ENCODE measurements at places on chromosomes 7 and 10.

- DNase-seq: no peak
These were observed 25.8 kb downstream of the TMEM254 start for GRCh38 chr10:80104066-80104926.

GRCh38 chr10:18786478-18786877 is 127.2 kb downstream of the ARL5B start:
- no peak for DNase-seq

- no peak for DNase-seq
These were observed 67.7 kb downstream of the TRIM24 start for GRCh38 chr7:138527746-138528223.

DNA sequence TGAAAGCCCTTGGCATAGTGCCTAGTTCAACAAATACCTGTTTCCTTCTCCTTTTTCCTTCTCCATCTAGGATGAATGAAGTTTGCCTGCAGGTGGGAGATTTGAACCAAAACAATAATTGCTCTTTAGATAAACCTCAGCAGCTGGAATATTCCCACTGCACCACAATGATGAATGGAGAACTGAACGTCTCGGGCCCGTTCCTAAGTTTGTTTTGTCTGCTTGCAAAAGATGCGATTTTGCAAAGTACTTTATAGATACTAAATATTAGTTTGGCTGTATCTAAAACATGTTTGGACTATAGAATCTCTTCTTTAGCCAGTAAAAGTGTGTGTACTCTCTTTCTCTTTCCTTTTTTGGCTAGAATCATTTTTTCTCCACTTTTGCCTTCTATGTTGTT is 75.8 kb upstream of the BMPER start:
- DNase-seq: no peak

DNA sequence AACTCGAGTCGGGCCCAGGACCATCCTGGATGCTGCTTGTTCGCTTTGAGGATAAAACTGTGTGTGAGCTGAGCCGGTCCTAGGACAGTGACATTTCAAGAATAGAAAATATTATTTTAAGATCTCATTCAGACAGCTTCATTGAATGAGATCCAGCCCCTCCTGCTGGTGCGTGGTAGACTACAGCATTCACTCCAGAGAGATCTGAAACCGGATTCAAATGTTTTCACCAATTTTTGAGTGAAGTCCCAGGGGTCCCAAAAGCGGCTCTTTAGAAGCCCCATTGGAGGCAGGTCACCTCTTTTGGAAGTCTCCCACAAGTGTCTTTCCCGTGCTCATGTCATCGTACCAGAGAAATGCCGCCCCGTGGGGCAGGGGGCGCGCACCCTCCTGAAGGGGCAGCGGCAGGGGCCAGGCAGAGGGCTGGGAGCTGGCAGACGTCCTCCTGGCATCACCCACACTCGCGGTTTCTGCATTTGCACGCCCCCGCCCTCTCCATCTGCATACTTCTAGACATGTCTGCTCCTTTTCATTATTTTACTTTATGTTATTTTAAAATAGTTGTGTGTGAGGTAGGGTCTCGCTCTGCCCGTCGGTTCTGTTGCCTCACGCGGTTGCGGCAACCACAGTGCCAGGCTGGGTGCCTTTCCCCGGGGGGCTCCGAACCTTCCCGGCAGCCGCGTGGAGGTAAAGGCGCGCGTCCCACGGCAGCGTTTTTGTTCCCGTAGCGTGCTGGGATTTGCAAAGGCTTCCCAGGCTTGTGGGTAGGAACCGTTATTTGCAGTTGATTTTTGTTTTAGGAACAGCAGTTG is 52.3 kb upstream of the DPYSL4 start:
- DNase-seq: no peak

- no peak for DNase-seq
These were observed 95.8 kb downstream of the CLEC2L start for GRCh38 chr7:139619367-139619657.

- DNase-seq: no peak
These were observed 494.0 kb downstream of the KIF20B start for GRCh38 chr10:90195288-90195840.

DNA sequence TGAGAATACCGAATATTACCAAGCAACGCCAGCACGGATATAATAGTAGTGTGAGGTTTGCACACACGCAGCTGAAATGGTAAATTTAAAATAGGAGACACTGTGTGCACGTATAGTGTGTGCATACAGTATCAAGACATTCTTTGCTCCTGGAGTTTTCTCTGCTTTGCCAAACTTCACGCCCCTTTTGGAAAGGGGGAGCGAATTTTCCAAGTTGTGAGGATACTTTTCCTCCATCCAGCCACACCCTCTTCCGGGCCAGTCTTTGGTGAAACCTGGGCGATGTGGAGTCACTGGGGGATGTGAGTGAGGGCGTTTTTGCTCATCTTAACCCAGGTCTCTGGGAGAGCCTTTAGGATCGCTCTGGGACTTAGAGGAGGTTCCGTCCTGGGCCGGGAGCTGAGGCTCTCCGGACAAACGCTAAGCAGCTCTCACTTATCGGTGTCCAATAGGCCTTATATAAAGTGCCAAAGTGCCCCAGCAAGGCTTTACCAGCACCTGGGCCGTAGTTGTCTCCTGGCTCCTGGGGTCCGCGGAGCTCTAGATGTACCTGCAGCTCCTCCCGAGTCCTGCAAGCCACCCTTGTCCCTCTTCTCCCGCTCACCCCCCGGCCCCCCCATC is 160.0 kb upstream of the MKI67 start:
- no peak for DNase-seq

GRCh38 chr7:7816084-7816483 is 97.7 kb upstream of the RPA3 start:
- DNase-seq: peak; percentile 7

GRCh38 chr7:26587536-26587935 is 276.9 kb downstream of the SKAP2 start:
- no peak for DNase-seq

GRCh38 chr10:33010132-33011037 is 52.4 kb upstream of the ITGB1 start:
- no peak for DNase-seq

DNA sequence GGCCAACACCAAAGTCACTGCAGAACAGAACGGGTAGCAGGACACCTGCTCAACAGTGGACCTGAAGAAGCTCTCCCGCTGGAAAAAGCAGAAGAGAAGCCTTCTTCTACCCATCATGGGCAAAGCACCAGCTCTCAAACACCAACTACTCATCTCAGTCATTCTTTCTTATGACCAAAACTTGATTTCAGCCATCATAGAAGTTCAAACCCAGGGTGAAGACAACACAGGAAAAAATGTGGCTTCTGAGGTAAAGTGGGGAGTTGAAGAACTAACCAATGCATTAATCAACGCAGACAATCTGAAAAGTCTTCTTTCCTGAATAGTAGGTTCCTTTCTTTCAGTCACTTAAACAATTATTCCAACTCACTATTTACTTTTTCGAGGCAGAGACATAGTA is 83.3 kb downstream of the ELMO1 start:
- DNase-seq: no peak

DNA sequence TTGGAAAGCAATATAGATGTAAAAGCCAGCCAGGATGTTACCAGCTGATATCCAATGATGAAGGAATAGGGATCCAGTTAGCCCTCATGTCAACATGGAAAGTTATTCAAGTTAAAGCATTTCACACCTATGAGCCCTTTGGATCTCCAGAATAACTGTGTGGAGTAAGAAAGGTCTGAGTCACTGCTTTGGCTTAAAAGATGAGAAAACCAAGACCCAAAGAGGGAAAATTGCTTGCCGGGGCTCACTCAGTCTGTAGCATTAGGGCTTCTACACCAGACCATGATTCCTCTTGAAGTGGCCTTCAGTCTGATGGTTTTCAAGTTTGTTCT is 12.6 kb downstream of the LSM5 start:
- no peak for DNase-seq

- no peak for DNase-seq
These were observed 31.2 kb downstream of the TBXAS1 start for GRCh38 chr7:139860090-139860775.

- DNase-seq: no peak
These were observed 12.7 kb upstream of the BTBD16 start for GRCh38 chr10:122258136-122259074.

DNA sequence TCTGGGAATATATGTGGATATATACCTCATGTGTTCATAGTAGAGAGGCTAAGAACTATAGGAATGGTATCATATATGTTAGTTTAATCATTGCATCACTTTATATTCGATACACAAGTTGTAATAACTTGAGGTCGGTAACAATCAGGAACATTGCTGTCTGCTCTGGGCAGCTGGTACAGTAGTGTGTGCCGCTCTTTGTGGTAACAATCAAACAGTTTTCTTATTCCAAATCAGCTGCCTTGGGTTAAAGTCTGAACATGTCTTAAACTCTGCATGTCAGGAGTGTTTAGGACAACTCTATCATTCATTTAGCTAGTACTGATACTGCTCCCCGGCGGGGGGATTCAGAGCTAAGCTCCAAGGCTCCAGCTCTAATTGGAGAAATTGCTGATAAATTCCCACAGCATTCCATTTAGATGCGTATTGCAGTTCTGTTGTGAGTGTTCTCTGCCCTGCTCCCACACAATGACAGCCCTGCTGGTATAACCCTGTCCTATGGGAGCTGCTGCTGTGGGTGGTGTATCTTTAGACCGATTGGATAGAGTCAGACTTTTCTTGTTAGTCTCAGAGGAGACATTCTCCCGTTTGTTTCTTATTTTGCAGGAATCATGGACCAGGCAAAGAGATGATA is 707.5 kb upstream of the FZD8 start:
- no peak for DNase-seq

GRCh38 chr10:35875016-35875676 is 233.1 kb upstream of the FZD8 start:
- no peak for DNase-seq

DNA sequence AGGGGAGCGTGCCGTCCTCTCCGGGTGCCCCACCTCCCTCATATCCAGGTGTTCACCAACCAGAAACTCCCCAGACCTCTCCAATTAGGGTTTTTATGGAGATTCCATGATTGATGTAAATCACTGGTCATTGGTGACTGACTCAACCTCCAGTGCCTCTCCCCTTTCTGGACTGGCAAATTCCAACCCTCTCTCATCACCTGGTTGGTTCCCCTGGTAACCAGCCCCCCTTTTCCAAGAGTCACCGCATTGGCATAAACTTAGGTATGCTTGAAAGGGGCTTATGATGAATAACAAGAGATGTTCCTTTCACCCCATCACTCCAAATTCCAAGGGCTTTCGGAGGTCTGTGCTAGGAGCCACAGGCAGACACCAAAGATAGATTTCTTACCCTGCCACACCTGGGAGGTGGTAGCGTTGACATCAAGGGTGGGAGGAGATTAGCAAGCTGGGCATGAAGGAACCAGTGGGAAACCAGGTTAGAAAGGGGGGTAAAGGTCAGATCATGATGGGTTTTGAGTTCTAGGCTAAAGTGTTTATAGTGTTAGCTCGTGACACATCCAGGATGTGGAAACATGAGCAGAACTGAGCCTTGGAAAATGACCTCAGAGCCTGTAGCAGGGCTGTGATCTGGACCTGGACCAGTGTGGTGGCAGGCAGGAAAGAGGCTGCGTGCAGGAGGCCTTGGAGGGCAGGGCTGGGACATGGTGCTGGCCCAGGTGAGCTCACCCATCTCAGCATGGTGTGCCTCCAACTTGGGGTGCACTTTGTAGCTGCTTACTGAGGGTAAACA is 45.1 kb downstream of the CAMK1D start:
- DNase-seq: no peak

- no peak for DNase-seq
These were observed 260.8 kb downstream of the SKAP2 start for GRCh38 chr7:26603631-26604030.

- DNase-seq: no peak
These were observed 3.0 kb upstream of the SKIDA1 start for GRCh38 chr10:21528236-21529031.

- DNase-seq: no peak
These were observed 331.9 kb upstream of the NUPR2 start for GRCh38 chr7:56447864-56448693.

GRCh38 chr10:2978111-2978510 is 89.2 kb upstream of the PFKP start:
- no peak for DNase-seq

GRCh38 chr7:98073047-98073446 is 33.6 kb upstream of the LMTK2 start:
- no peak for DNase-seq

- DNase-seq: peak; percentile 81
These were observed 34.3 kb upstream of the HERPUD2 start for GRCh38 chr7:35729061-35729783.

DNA sequence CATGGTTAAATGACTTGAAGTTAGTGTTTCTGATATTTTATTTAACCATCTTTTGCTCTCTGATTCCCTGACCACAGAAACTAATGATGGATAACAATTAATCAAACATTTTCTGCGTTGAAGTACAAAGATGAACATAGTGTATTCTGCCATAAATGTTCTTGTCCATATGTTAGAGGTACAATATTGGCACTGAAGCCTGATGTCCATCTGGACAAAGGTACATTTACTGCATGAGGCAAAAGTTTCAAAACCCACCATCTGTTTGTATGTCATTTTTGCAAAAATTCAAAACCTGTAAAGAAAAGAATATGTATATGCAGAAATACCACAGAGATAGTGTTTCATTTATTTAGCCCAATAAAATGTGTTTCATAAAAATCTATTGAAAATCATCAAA is 861.5 kb downstream of the ANKRD7 start:
- DNase-seq: no peak

- DNase-seq: no peak
These were observed 164.4 kb downstream of the RGS10 start for GRCh38 chr10:119377958-119378736.

- DNase-seq: no peak
These were observed 187.6 kb downstream of the ADARB2 start for GRCh38 chr10:1549591-1550290.

- no peak for DNase-seq
These were observed 130.9 kb upstream of the ADAM12 start for GRCh38 chr10:126519185-126519584.

DNA sequence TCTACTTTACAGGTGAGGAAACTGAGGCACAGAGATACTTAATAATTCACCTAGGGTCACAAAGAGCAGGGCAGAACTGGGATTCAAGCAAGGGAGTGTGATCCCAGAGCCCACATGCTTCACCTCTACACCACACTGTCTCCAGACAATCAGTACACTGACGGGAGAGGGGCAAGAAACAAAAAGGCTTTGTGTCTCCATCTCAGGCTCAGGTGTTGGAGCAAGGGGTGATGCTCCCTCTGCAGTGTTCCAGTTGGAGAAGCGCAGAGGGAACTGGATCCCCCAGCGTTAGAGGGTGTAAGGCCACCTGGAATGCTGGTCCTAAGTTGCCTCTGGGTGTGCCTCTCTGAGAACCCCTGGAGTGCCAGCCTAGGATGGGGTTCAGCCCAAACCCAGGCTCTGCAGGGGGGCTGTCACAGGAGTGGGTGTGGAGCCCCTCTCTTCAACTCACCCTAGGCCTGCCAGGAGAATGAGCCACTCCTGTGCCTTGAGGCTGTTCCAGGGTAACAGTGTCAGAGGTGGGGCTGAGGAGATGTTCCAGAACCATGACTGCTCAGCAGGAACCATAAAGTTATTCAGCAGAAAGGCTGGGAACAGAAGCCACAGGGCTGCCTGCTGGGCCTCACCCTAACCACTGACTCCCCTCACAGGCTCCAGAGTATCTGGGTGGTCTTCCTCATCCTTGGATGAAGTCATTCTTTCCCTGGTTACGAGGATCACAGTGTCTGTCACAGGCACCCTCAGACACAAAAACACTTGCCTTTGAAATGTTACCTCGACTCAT is 5.5 kb downstream of the RBP4 start:
- no peak for DNase-seq

All from CD8-positive, alpha-beta memory T cell (primary cell).